ENCODE measurements at places on chromosomes 12 and 14.
A peak's percentile ranks its signal among the peaks of the same experiment; 100 is the strongest.

DNA sequence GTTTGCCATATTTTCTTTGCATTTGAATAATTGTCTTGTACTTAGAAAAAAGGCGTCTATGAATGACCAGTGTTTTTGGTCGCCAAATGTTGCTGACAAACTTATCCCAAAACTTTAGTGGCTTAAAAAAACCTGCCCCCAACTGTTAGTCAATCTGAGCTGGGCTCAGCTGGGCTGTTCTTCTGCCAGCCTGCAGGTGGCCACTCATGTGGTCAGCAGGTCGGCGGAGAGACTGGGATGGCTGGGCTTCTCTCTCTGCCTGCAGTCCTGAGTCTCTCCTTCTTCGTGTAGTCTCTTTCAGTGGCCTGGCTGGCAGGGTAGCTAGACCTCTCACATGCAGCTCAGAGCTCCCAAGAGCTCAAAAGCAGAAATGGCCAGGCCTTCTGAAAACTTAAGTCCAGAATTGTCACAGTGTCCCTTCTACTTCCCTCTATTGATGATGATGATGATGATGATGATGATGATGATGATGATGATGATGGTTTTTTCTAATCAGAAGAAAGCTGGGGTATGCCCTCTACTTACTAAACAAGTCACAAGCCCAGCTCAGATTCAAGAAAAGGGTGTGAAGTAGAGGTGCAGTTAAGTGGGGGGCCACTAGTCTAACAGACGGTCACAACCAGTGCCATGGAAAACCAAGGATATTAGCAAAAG, 87.9 kb downstream of the PTPN11 start:
- H3K27me3 ChIP-seq = no peaks in the 10 kb centered on the region
- H3K4me1 ChIP-seq = no peaks in the 10 kb centered on the region
- no peak overlapping the region for H3K27ac ChIP-seq
- DNase-seq = no peak
- H3K4me3 ChIP-seq = no peak overlapping the region
- peaks cover 70% of the 10 kb centered on the region for H3K36me3 ChIP-seq

DNA sequence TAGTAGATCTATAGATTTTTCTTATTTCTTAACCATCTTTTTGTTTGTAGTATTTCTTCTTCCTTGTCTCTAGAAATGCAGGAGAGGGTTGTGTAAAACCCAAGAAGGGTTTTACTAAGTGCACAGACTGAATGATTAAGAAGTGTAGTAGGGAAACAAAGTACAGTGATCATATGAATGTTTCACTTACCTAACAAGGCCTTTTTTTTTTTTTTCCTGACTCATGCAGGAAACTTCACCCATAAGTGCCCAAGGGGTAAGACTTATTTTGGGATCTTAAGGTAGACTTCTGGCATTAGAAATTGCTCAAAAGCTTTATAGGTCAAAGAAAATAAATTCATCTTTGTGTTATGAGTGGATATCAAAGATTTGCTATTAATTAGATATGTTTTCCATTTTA, 10.2 kb downstream of the SCN8A start:
- no peaks in the 10 kb centered on the region for H3K27me3 ChIP-seq
- no peak for DNase-seq
- H3K36me3 ChIP-seq = no peaks in the 10 kb centered on the region
- H3K4me3 ChIP-seq = no peak overlapping the region

DNA sequence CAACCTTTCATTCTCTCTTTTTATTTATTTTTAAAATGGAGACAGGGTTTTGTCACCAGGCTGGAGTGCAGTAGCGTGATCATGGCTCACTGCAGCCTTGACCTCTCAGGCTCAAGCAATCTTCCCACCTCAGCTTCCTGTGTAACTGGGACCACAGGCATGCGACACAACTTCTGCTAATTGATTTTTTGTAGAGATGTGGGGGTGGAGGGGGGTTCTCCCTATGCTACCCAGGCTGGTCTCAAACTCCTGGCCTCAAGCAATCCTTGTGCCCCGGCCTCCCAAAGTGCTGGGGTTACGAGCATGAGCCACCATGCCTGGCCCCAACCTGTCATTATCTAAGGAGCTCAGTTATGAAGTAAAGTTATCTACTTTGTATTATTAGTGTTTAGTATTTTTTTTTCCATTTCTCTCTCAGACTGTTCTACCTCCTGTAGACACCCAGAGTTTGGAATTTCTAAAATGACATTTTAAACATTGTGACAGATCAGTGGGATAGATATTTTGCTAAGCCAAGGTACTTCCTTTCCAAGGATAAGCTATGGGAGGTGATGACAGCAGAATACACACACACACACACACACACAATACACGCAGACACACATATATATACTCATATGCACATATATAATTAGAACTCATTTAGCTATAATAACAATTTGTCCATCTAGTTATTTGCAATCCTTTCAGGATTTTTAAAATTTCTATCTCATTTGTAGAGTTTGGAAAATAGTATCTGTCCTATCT, 2.1 kb upstream of the USP44 start:
- H3K27me3 ChIP-seq = peaks cover 2% of the 10 kb centered on the region
- no peak overlapping the region for H3K27ac ChIP-seq
- H3K4me1 ChIP-seq = no peaks in the 10 kb centered on the region
- H3K36me3 ChIP-seq = no peaks in the 10 kb centered on the region

- no peaks in the 10 kb centered on the region for H3K4me1 ChIP-seq
- DNase-seq = no peak
- H3K27ac ChIP-seq = no peak overlapping the region
Observed at GRCh38 chr14:24921903-24922302, 128.0 kb downstream of the STXBP6 start.

- H3K36me3 ChIP-seq = peaks cover 97% of the 10 kb centered on the region
- H3K4me3 ChIP-seq = no peak overlapping the region
- H3K4me1 ChIP-seq = no peaks in the 10 kb centered on the region
- DNase-seq = no peak
- H3K27me3 ChIP-seq = no peaks in the 10 kb centered on the region
Observed at GRCh38 chr12:50732591-50732990, 31.3 kb upstream of the ATF1 start.

GRCh38 chr12:105018776-105019175, 32.7 kb downstream of the NOPCHAP1 start:
- no peaks in the 10 kb centered on the region for H3K27me3 ChIP-seq
- no peak overlapping the region for H3K4me3 ChIP-seq
- peaks cover 6% of the 10 kb centered on the region for H3K4me1 ChIP-seq
- no peak for DNase-seq
- peaks cover 8% of the 10 kb centered on the region for H3K36me3 ChIP-seq
- H3K27ac ChIP-seq = no peak overlapping the region

- no peak overlapping the region for H3K4me3 ChIP-seq
- DNase-seq = no peak
- H3K4me1 ChIP-seq = peaks cover 90% of the 10 kb centered on the region
- H3K27me3 ChIP-seq = no peaks in the 10 kb centered on the region
- no peaks in the 10 kb centered on the region for H3K36me3 ChIP-seq
- peak overlapping the region; percentile 71 for H3K27ac ChIP-seq
Observed at GRCh38 chr14:68518761-68519670, 273.9 kb downstream of the ZFP36L1 start.

- H3K27me3 ChIP-seq = no peaks in the 10 kb centered on the region
- no peak for DNase-seq
- no peak overlapping the region for H3K27ac ChIP-seq
- no peaks in the 10 kb centered on the region for H3K36me3 ChIP-seq
- peak overlapping the region; percentile 20 for H3K4me3 ChIP-seq
Observed at GRCh38 chr14:93975791-93976476, 436 bp downstream of the ASB2 start.

- H3K4me3 ChIP-seq = no peak overlapping the region
- H3K36me3 ChIP-seq = no peaks in the 10 kb centered on the region
- no peak for DNase-seq
- H3K27ac ChIP-seq = no peak overlapping the region
- no peaks in the 10 kb centered on the region for H3K4me1 ChIP-seq
- H3K27me3 ChIP-seq = no peaks in the 10 kb centered on the region
Observed at GRCh38 chr12:84702001-84702400, 210.6 kb downstream of the SLC6A15 start.

GRCh38 chr14:77503138-77503537, 4.5 kb upstream of the ISM2 start:
- H3K4me1 ChIP-seq = peaks cover 12% of the 10 kb centered on the region
- no peak overlapping the region for H3K27ac ChIP-seq
- peaks cover 8% of the 10 kb centered on the region for H3K36me3 ChIP-seq
- DNase-seq = no peak

- peaks cover 35% of the 10 kb centered on the region for H3K4me1 ChIP-seq
- no peaks in the 10 kb centered on the region for H3K27me3 ChIP-seq
- H3K27ac ChIP-seq = no peak overlapping the region
- H3K4me3 ChIP-seq = no peak overlapping the region
Observed at GRCh38 chr14:103015426-103015825, 41.9 kb downstream of the CDC42BPB start.

GRCh38 chr14:54715239-54715638, 148.3 kb downstream of the SAMD4A start:
- H3K4me3 ChIP-seq = no peak overlapping the region
- no peak overlapping the region for H3K27ac ChIP-seq
- no peaks in the 10 kb centered on the region for H3K27me3 ChIP-seq
- peaks cover 26% of the 10 kb centered on the region for H3K4me1 ChIP-seq

GRCh38 chr14:78752518-78753188, 582.5 kb downstream of the NRXN3 start:
- no peaks in the 10 kb centered on the region for H3K27me3 ChIP-seq
- no peaks in the 10 kb centered on the region for H3K4me1 ChIP-seq
- H3K36me3 ChIP-seq = no peaks in the 10 kb centered on the region
- H3K27ac ChIP-seq = no peak overlapping the region
- H3K4me3 ChIP-seq = no peak overlapping the region
- no peak for DNase-seq

GRCh38 chr12:93427779-93428564, 13.8 kb downstream of the UBE2N start:
- H3K27ac ChIP-seq = no peak overlapping the region
- H3K27me3 ChIP-seq = no peaks in the 10 kb centered on the region
- H3K36me3 ChIP-seq = no peaks in the 10 kb centered on the region
- DNase-seq = no peak

DNA sequence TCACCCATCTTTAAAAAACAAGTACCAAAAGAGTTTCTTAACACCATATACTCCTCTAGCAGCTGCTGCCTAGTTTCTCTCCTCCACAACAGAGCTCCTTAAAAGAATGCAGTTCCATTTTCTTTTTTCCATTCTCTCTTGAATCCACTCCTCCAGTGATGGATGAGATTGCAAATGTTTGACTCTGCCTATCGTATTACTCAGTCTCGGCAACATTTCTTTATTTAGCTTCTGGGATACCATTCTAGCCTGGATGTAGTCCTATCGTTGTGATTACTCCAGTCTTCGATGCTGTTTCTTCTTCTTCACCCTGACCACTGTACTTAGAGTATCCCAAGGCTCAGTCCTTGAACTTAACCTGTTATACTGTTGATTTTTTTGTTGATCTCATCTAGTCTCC, 30.8 kb downstream of the CAND1 start:
- no peak overlapping the region for H3K27ac ChIP-seq
- DNase-seq = no peak
- peaks cover 54% of the 10 kb centered on the region for H3K36me3 ChIP-seq
- no peak overlapping the region for H3K4me3 ChIP-seq
- no peaks in the 10 kb centered on the region for H3K4me1 ChIP-seq
- H3K27me3 ChIP-seq = no peaks in the 10 kb centered on the region

DNA sequence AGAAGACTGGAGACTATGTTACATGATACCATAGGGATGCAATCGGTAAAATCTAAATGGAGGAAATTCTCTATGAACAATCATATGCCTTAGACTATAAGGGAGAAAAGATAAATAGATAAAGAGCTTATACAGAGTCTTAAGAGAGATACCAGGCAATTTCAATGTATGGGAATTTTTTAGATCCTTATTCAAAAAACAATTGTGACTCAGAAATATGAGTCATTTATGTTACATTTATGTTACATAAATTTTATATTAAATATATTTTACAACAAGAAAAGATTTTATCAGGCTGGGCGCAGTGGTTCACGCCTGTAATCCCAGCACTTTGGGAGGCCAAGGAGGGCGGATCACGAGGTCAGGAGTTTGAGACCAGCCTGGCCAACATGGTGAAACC, 36.5 kb upstream of the PSMA6 start:
- H3K36me3 ChIP-seq = no peaks in the 10 kb centered on the region
- no peaks in the 10 kb centered on the region for H3K4me1 ChIP-seq
- H3K4me3 ChIP-seq = no peak overlapping the region
- no peak overlapping the region for H3K27ac ChIP-seq
- no peaks in the 10 kb centered on the region for H3K27me3 ChIP-seq

DNA sequence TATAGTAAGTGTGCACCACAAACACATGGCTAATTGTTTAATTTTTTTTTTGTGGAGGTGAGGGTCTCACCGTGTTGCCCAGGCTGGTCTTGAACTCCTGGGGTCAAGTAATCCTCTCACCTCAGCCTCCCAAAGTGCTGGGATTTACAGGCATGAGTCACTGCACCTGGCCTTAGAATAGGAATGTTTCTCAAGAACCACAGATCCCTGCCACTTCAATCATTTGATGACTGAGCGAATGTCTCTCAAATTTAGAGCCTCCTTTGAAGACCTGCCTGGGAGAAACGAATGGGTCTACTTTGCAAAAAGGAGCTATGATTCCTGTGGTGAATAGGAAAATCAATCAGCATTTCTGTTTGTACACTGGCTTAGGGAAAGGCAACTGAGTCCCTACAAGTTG, 33.5 kb upstream of the CHST11 start:
- no peak overlapping the region for H3K4me3 ChIP-seq
- H3K27me3 ChIP-seq = no peaks in the 10 kb centered on the region
- no peak for DNase-seq
- H3K36me3 ChIP-seq = no peaks in the 10 kb centered on the region
- no peaks in the 10 kb centered on the region for H3K4me1 ChIP-seq
- no peak overlapping the region for H3K27ac ChIP-seq

GRCh38 chr12:88063375-88063774, 34.2 kb upstream of the C12orf50 start:
- H3K4me3 ChIP-seq = no peak overlapping the region
- H3K27me3 ChIP-seq = no peaks in the 10 kb centered on the region
- no peak for DNase-seq
- H3K27ac ChIP-seq = no peak overlapping the region

GRCh38 chr14:87894920-87895319, 98.1 kb downstream of the GALC start:
- H3K4me1 ChIP-seq = no peaks in the 10 kb centered on the region
- no peak overlapping the region for H3K27ac ChIP-seq
- no peaks in the 10 kb centered on the region for H3K36me3 ChIP-seq

- no peaks in the 10 kb centered on the region for H3K27me3 ChIP-seq
- H3K27ac ChIP-seq = no peak overlapping the region
- H3K4me1 ChIP-seq = peaks cover 5% of the 10 kb centered on the region
- DNase-seq = no peak
- no peak overlapping the region for H3K4me3 ChIP-seq
Observed at GRCh38 chr12:82757059-82757458, 70.4 kb downstream of the TMTC2 start.

GRCh38 chr14:89137526-89138163, 279.4 kb downstream of the FOXN3 start:
- no peak overlapping the region for H3K4me3 ChIP-seq
- no peak for DNase-seq
- no peaks in the 10 kb centered on the region for H3K36me3 ChIP-seq
- H3K27ac ChIP-seq = no peak overlapping the region

- no peaks in the 10 kb centered on the region for H3K4me1 ChIP-seq
- no peak overlapping the region for H3K4me3 ChIP-seq
- no peaks in the 10 kb centered on the region for H3K27me3 ChIP-seq
Observed at GRCh38 chr12:64912516-64913255, 88.2 kb downstream of the TBC1D30 start.
